ENCODE measurements at places on chromosomes 13 and 19. TPM values are rescaled to one million over a fixed set of nuclear protein-coding genes. Genes with fewer than 3 reads are reported as not detected.

The GJB6 gene
- not detected for total RNA-seq

DNA sequence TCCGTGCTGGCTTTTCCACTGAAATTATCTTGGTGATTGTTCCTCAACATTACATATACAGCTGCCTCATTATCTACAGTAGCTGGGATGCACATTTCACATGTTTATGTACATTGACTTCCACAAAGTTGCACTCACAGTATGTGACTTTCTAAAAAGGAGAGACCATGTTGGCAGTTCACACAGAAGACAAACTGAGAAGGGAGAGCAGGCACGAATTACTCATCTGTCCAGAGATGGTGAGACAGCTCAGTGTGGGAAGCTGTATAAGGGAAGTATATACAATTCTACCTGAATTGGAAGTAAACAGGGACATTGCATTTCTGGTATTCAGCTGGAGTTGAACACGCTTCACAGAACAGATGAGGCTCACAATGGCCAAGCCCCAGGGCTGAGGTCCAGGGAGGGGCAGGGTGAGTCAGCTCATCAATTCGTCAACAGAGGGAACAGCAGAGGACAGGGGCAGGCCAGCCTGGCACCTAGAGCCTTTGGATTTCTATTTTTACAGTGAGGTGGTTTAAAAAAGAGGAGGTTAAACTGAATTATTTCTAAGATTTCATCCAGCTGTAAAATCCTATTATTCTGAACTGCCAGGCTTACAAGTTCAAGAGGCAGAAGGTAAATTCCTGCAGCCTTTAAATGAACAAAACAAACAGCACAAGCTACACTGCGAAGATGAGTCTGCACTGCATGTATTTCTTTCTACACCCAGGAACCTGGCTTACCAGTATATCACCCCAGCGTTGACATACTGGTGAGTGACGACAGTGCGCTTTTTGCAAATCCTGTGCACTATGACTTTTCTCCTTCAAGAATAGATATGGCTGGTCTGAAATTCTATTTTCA, 9.8 kb downstream of the PARP4 start:
- H3K4me1 ChIP-seq = no peaks in the 10 kb centered on the region
- no peaks in the 10 kb centered on the region for H3K36me3 ChIP-seq
- DNase-seq = no peak
- H3K27me3 ChIP-seq = no peaks in the 10 kb centered on the region

The LILRB2 gene
- total RNA-seq = not detected

DNA sequence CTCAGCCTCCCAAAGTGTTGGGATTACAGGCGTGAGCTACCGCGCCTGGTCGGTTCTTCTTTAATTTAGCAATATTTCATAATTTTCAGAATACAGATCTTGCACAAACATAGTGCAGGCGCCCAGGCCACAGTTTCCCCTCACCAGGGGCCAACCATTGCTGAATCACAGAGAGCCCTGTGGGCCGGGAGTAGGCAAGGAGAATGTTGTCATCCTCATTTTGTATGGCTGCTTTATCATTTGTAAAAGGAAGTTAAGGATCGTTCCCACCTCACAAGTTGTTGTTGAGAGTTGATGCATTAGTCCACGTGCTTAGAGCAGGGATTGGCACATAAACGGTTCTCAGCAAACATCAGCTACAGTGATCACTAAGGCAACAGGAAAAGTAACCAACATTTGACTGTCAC, 30.2 kb downstream of the MEIS3 start:
- H3K27ac ChIP-seq = no peak overlapping the region
- H3K4me3 ChIP-seq = no peak overlapping the region
- no peaks in the 10 kb centered on the region for H3K36me3 ChIP-seq
- DNase-seq = no peak
- no peaks in the 10 kb centered on the region for H3K4me1 ChIP-seq

DNA sequence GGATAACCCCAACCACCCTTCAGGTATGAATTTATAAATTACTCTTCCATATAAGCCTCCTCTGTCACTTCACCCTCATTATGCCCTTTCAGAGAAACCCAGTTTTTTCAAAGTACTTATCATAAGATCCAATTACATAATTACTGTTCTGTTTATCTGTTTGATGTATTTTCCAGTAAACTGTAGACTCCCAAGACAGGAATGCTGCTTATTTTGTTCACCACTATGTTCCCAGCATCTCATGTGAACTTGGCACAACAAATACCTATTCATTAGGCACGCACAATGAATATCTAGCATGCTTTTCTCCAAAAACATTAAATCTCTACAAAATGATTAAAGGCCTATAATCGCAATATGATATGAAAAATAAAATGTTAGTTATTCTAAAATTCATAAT, 13.2 kb downstream of the ENOX1 start:
- no peak overlapping the region for H3K4me3 ChIP-seq
- H3K36me3 ChIP-seq = no peaks in the 10 kb centered on the region
- peaks cover 2% of the 10 kb centered on the region for H3K27me3 ChIP-seq
- DNase-seq = no peak

Data from H1 (cell line).